Activated CD8-positive, alpha-beta memory T cell treated with anti-CD3 and anti-CD28 coated beads for 4 hours (primary cell): ENCODE measurements at places on chromosomes 13 and 19.

DNA sequence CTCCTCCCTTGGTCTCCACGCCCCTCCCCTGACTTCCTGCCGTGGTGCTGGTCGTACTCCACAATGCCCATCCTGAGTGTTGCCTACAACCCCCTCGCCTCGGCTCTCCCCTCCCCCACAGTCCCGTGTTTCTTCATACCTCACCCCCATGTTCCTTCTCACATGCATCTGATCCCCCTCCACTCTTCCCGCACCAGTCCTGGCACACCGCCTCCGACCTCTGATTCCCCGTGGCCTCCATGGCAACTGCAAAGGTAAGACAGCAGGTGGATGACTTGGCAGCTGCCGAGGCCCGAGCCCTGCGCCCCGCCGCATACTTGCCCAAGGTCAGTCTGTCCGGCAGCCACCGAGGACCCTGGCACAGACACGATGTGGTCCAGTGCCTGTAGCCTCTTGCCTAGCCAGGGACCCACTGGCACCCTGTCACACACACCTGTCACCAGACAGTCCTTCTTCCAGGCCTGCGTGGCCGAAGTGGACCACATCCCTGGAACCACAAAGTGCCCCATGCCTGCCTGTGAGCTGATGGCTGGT, 16.1 kb upstream of the SDHAF1 start:
- DNase-seq = no peak

DNA sequence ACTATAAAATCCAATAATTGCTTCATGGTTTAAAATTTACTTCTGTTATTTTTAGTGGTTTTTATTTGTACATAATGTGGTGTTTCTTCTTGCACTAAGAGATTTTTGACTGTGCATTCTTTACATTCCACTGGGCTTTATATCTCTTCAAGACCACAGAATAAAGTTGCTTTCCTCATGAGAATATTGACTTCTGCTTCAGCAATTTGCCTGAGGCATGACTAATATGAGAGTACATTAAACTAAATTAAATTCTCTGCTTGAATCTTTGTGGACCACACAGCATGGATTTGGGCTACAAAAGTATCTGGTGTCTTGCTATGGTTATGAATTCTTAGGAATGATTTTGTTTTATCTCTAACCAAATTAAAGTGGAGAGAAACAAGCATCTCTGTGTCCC, 1463.4 kb upstream of the PCDH20 start:
- DNase-seq = no peak

GRCh38 chr13:77313923-77314322, 13.0 kb downstream of the MYCBP2 start:
- no peak for DNase-seq

DNA sequence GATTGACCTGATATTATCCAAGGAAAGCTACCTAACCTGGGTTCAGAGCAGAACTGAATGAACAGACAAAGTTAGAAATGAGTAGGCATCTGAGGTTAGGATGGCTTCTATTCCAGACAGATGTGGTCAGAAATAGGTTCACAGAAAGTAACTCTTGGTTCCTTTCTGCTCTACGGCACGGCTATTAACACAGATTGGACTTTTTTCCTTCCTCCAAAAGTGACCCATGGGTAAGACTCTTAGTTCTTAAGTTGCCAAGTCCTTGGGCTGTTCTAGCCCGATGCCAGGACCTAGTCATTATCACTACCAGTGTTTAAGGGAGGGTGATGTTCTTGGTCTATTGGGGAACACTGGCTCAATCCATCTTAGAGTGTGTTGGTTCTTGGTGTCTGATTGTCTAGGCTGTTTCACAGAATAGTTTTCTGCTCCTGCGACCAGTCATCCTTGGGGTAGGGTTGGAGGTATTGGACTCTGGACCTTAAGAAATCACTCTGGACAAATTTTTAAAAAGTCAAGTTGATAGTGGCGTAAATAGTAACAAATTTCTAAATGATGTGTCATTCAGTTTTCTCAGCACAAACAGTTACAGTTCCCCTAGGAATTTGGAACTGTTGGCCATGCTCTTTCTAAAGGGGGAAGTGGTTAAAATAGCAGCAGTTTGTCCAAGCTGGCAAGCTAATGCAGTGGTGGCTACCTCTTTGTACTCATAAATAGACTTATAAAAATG, 60.1 kb upstream of the MYCBP2 start:
- DNase-seq = no peak

- no peak for DNase-seq
Measured at GRCh38 chr13:113428871-113429607, 24.2 kb downstream of the ADPRHL1 start.

DNA sequence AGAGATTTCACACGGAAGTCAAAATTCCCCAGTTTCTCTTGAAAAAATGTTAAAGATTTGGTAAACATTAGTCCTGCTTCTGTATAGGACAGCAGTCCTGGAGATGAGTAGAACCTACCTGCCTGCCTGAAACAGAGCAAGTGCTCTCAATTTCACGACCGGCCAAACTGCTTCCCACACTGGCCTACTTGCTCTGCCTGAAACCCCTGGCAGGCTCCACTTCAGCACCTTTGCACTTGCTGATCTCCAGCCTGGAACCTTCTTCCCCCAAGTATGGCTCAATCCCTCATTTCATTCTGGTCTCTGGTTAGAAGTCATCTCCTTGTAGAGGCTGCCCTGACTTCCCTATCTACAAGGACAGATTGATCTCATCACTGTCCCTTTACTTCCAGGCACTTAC, 271.4 kb downstream of the DLEU7 start:
- no peak for DNase-seq

DNA sequence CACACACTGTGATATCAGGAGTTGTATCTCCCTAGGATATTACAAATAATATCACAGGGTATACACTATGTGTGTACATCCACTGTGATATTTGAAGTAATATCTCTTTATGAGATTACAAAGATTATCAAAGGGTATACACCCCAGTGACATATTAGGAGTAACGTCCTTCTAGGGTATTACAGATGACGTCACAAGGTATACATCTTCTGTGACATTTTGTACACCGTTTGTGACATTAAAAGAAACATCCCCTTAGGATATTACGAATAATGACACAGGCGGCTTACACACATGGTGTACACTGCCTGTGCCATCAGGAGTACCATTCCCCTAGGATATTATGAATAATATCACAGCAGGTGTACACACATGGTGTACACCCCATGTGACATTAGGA, 13.4 kb upstream of the RGCC start:
- DNase-seq = no peak

DNA sequence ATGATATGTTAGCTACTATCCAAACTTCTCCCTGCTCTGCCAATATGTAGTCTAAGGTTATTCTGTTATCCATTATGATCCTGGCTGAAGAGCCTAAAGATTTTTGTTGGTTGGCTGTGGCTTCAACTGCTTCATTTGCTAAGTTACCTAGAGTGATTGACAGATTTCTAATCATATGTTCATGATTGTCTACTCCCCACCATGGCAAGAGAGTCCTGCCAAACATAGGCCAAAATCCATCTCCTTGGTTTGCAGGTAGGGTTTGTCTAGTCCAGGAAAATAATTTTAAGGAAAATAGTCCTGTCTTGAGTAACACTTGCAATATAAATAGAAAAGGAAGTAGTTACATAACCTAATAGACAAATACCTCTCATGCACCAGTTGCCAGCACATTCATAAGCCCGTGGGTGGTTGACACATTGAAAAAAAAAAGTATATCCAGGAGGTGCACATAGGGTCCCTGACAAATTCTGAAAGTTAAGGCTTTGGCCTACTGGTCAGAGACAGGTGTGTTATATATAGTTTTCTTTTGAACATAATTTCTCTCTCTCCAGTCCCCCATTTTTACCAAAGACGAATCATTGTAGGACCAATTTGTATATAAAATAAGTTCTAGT, 5.4 kb upstream of the CBY2 start:
- no peak for DNase-seq

DNA sequence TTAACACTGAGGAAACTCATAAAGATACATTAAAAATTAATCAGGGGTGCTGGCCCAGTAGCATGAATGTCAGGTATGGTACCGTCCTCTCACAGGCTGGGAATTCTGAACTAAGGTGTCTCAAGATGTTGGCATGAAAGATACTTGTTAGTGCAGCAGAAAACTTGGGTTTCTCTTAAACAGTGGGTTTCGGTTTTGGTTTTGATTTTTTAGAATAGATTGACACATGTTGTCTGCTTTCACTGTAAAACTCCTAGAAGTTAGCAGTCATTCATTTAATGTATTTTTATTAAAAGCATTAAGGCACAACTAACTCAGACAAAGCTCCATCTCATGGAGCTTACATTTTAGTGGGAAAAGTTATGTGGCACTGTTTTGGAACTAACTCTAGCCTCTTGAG, 3.5 kb upstream of the OBI1 start:
- DNase-seq = no peak
